ENCODE measurements at places on chromosomes 1 and 21.

- no peak for DNase-seq
These were observed 170.4 kb upstream of the SYT6 start for GRCh38 chr1:114323959-114324661.

DNA sequence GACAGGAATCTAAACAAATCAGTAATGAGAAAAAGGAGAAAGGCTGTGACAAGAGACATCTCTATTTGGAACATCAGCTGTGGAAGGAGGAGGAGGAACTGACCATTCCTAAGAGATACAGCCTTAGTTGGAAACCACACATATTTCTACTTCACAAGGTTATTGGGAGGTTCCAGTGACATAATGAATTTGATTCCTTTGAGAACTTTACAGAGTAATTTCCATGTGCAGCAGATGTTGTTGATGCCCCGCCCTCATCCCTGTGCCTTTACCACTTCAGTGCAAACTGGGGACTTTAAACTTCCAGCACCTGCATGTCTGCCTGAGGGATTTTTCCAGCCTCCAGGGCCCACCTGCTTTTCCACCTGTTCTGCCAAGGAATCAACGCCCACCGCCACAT, 9.3 kb upstream of the ST6GALNAC5 start:
- no peak for DNase-seq

GRCh38 chr1:202046748-202047708, 36.6 kb downstream of the ELF3 start:
- no peak for DNase-seq

DNA sequence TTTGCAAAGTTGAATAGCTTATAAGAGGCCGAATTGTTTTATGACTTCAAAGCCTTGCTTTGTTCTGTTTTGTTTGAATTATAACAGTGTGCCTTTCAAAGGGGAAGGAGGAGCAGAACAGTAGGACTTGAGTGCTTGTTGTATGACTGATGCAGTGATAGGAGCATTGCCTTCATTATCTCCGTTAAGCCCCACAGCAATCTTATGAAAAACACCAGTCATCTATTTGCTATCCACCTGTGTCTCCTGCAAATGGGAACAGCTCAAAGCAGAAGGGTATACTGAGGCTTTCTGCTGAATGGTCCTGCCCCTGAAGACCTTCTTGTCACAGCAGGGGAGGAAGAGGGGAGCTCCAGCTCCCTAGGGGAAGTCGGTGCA, 127.5 kb downstream of the RNF220 start:
- no peak for DNase-seq

DNA sequence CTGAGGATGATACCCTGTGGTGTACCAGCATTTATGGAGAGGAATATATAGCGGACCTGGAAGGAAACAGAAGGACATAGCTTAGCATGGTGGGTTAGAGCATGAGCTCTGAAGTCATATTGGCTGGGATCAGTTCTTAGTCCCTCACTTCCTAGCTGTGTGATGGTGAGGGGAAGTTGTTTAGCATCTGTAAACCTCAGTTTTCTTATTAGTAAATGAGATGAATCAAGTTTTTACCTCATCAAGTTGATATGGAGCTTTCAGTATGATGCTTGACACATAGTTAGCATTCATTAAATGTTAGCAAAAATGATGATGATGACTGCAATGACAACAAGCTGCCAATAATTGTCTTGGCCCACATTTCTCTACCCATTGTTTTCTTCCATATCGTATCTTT, 84.8 kb downstream of the NEK7 start:
- no peak for DNase-seq

- no peak for DNase-seq
These were observed 39.9 kb downstream of the LRRN2 start for GRCh38 chr1:204645666-204646065.
